ENCODE measurements at places on chromosomes 6 and 20. TPM values are rescaled to one million over a fixed set of nuclear protein-coding genes. Genes with fewer than 3 reads are reported as not detected.

CST4 gene
- total RNA-seq = not detected

FERMT1 gene
- total RNA-seq = 5.7 TPM

CD24 gene
- 193 TPM for total RNA-seq

ETV7 gene
- 0.69 TPM for total RNA-seq

MOXD1 gene
- total RNA-seq = 0.71 TPM

MRPS18B gene
- total RNA-seq = 93.5 TPM

RSPH4A gene
- under 0.01 TPM for total RNA-seq

SAPCD1 gene
- total RNA-seq = 0.27 TPM

MOG gene
- not detected for total RNA-seq

DAAM2 gene
- total RNA-seq = 5.2 TPM

BANF2 gene
- not detected for total RNA-seq

ADGRG6 gene
- total RNA-seq = 15.3 TPM

TMC2 gene
- not detected for total RNA-seq

DEFB129 gene
- not detected for total RNA-seq

SEMG1 gene
- not detected for total RNA-seq

WFDC12 gene
- not detected for total RNA-seq

TAPBP gene
- total RNA-seq = 63.6 TPM

KIF25 gene
- total RNA-seq = not detected

YTHDF1 gene
- total RNA-seq = 14.4 TPM

CLVS2 gene
- total RNA-seq = under 0.01 TPM

BFSP1 gene
- 4.2 TPM for total RNA-seq

TP53TG5 gene
- not detected for total RNA-seq

FUT9 gene
- 0.03 TPM for total RNA-seq

C4B gene
- 0.30 TPM for total RNA-seq

FRMD1 gene
- not detected for total RNA-seq

OLIG3 gene
- not detected for total RNA-seq

GJA10 gene
- not detected for total RNA-seq

CHRNA4 gene
- not detected for total RNA-seq

RFX6 gene
- total RNA-seq = not detected

TNF gene
- 4.0 TPM for total RNA-seq

RIN2 gene
- total RNA-seq = 10.6 TPM

GMDS gene
- total RNA-seq = 10.0 TPM

WFDC10B gene
- total RNA-seq = not detected

PRSS35 gene
- total RNA-seq = not detected
